Activated naive CD8-positive, alpha-beta T cell treated with anti-CD3 and anti-CD28 coated beads, Interleukin-2, amount 10 ng/mL, durations not matched to agents 7 days and 5 days (primary cell): ENCODE measurements at places on chromosomes 12 and 14. TPM values are rescaled to one million over a fixed set of nuclear protein-coding genes. Genes with fewer than 3 reads are reported as not detected.
A peak's percentile ranks its signal among the peaks of the same experiment; 100 is the strongest.

GRCh38 chr14:89550821-89551220 is 133.8 kb upstream of the FOXN3 start:
- H3K27me3 ChIP-seq = no peaks in the 10 kb centered on the region
- H3K27ac ChIP-seq = no peak overlapping the region
- H3K4me1 ChIP-seq = peaks cover 28% of the 10 kb centered on the region

- DNase-seq = no peak
- H3K36me3 ChIP-seq = peaks cover 1% of the 10 kb centered on the region
- peaks cover 46% of the 10 kb centered on the region for H3K27me3 ChIP-seq
- peak overlapping the region; percentile 35 for H3K4me3 ChIP-seq
- no peak overlapping the region for H3K27ac ChIP-seq
- H3K4me1 ChIP-seq = peaks cover 4% of the 10 kb centered on the region
These were observed 6.8 kb upstream of the ASIC1 start for GRCh38 chr12:50050410-50051098.

- no peaks in the 10 kb centered on the region for H3K4me1 ChIP-seq
- H3K36me3 ChIP-seq = no peaks in the 10 kb centered on the region
- peak; percentile 19 for DNase-seq
- no peak overlapping the region for H3K4me3 ChIP-seq
These were observed 70.0 kb upstream of the GALNT9 start for GRCh38 chr12:132399092-132400010.

The PDE3A gene
- total RNA-seq = not detected

The TAS2R9 gene
- 0.28 TPM for total RNA-seq
